Thymus (tissue), 14 donors: ENCODE measurements at places on chromosomes 7 and 10.

GRCh38 chr10:17216901-17217395, 11.1 kb upstream of the VIM start:
- DNase-seq = no peak

DNA sequence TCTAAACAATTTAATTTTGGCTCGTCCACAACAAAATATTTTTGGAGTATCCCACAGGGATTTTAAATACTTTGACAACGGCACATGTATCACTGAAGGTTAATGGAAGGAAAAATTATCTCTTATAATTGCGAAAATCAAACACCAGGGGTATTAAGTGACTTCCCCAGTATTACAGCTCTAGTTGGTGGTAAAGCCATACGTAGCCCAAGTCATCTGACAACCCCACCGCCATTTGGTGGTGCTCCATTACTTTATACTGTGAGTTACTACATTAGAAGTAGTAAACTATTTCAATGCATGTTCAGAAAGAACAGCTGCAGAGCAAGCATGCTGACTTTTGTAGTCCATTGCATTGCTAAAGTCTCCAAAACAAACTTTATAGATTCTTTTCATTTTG, 179.7 kb downstream of the HGF start:
- DNase-seq = no peak

DNA sequence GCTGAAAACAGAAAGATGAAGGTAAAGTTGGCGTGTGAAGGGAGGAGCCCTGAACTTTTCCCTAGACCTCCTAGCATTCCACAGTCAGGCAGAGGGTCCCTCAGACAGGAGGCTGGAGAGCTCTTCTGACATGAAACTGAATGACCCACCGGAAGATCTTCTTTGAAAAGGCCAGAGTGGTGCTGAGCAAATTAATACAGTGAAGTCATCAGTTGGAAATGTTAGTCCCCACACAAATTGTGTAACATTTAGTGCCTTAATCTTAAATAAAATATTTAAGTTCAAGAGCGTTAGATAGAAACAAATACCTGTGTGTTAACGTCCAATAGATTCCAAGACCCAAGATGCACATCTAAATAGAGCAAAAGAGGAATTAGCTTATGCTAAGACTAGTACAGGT, 49.0 kb upstream of the WNT16 start:
- DNase-seq = no peak

- DNase-seq = no peak
These were observed 52.1 kb downstream of the FOXL3 start for GRCh38 chr7:341841-342638.

DNA sequence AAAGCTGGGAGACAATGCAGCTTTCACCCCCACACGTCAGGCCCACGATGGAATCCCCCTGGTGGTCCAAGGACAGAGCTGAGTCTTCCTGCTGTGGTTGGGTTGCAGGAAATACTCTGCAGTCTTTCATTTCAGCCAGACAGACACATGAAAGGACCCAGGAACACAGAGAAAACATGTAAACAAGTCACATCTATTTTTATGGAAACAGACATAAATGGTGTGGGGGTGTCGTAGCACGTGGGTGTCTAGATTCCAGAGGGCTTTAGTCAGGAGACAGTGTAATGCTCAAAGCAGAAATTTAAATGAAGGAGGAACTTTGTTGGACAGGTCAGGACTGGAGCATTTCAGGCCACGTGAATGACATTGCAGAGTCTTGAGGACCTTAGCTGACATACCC, 444.6 kb downstream of the SUGCT start:
- DNase-seq = no peak

DNA sequence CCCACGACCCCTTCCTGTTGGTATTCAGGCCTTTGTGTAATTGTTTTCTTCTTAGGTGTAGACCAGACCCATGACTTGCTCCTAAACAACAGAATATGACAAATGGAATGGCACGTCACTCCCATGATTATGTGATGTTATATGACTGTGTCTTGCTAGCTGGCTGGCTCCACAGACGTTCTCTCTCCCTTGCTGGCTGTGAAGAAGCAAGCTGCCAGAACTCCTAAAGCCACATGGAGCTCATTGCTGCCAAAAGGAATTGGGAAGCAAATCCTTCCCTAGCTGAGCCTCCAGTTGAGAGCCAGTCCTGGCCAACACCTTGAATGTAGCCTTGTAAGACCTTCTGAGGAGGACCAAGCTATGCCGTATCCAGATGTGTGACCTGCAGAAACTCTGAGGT, 74.2 kb downstream of the RAB18 start:
- no peak for DNase-seq

DNA sequence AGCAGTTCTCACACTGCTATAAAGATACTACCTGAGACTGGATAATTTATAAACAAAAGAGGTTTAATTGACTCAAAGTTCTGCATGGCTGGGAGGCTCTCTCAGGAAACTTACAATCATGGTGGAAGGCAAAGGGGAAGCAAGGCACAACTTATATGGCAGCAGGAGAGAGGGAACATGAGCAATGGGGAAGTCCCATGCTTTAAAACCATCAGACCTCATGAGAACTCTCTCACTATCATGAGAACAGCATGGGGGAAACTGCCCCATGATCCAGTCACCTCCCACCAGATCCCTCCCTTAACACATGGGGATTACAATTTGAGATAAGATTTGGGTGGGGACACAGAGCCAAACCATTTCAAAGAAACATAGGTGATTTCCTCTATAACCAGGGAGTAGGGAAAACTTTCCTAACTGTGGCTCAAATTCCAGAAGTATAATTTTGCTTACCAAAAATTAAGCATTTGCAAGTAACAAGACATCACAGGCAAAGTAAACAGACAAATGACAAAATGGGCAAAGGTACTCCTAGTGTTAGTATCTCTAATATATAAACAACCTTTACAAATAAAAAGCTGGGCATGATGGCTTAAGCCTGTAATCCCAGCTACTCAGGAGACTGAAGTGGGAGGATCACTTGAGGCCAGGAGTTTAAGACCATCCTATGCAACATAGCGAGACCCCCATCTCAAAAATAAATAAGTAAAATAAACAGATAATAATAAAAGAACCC, 88.0 kb downstream of the KBTBD2 start:
- no peak for DNase-seq

DNA sequence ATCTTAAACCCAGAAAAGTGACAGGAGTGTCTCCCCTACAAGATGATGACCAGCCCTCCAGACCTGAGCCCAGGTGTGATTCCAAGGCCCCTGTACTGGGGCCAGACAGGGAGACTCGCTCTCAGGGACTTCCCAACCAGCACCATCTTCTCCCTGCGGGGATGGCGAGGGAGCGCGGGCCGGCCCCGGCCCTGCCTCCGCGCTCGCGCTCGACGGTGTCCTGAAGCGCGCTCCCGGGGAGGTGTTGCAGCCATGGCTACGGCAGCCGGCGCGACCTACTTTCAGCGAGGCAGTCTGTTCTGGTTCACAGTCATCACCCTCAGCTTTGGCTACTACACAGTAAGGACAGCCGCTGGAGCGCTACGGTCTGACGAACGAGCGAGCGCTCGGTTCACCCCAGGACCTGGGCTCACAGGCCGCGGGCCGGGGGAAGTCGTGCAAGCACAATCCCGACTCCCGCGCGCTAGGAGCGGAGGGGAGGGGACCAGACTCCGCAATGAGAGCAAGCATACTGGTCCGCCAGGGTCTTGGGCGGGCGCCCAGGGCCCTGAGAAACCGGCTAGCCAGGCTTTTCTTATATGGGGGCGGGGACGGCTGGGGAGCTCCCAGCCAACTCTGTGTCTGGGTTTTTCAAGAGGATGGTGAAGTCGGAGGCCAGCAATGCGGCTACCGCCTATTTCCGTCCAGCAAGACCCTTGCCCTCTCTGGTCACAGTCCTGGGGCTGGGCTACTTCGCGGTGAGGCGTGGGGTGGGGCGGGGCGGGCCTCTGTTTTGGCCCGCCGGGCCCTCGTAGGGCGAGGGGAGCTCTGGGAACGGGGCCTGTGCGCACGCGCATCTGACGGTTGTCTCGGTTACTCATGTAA, at the start of gene TMEM254:
TMEM254 (plus strand) TSS at position 218 of the 864 bp plus-strand sequence; CDS start at position 253, 35 bp downstream.
- DNase-seq = peak; percentile 90

DNA sequence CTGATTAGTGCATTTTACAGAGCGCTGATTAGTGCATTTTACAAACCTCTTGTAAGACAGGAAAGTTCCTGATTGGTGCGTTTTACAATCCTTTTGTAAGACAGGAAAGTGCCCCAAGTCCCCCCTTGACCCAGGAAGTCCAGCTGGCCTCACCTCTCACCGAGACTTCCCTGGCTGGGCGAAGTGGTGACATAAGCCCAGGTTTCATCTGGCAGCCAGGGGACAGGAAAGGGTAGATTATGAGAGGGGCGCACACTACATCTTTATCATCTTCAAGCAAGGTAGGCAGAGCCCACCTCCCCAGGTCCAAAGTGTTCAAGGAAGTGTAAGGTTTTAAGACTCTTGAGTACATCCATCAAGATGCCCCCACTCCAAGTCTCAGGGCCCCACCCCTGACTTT, 5.5 kb upstream of the GDF10 start:
- no peak for DNase-seq

DNA sequence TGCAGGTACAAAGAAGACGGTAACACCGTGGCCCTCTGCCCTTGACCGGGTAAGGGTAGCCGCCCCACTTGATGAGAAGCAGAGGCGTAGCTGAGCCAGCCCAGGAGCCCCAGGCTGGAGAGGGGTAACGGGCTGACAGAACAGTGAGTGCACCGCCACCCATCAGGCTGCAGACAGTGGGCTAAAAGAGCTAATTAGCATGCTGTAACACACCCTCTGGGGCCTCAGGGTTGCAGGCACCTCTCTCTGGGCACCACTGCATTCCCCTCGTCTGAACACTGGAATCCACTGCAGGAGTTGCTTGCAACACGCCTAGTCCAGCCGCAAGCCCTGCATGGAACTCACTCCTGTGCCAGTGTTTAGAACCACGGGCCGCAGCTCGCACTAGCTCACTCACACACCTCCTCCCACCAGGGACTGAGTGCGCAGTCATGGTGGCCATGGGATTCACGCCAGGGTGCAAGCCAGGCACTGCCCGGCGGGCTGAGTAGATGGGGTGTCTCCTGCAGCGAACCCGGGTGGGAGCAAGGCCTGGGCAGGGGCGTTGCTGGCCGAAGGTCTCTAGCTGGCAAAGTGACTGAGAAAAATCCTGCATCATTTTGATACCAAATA, 36.1 kb downstream of the AGMO start:
- DNase-seq = no peak

GRCh38 chr7:36755484-36755883, 31.2 kb upstream of the AOAH start:
- DNase-seq = no peak

DNA sequence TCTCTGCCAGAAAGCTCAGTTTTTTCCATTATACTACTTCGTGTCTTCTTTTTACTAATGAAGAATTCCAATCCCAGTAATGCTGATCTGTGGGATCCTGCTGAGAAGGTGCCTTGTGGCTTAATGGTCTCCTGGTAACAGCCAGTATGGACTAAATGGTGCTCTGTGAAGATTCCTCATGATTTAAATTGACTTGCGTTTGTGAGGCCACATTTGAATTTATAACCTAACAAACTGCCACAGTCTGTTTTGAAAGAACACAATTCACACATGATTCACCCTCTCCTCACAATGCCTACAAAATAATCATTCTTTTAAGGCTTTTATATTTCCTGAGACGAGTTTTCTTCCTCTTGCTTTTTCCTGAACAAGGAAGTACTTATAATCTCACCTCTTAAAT, 140.0 kb downstream of the MBL2 start:
- DNase-seq = no peak

DNA sequence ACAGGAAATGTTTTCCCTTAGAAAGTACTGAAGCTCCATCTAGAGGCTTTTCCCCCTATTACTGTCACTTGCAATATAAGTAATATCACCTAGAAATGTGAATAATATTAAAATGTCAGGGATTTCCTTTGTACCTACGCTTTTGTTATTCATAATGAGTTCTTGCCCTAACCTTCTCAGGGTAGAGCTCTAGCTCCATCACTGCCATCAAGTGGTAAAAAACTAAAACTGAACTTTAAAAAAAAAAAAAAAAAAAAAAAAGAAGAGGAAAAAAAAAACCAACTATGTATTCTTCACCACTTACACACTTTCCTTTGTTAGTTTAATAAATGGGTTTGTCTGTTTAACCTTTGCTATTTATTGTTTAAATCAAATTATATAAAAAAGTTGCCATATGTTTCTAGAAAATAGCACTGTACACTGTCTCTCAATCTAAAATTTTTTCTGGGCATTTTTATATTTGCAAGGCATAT, 49.9 kb downstream of the DNAJC1 start:
- DNase-seq = peak; percentile 13

- peak; percentile 8 for DNase-seq
These were observed 2.5 kb upstream of the MACC1 start for GRCh38 chr7:20219446-20220292.

GRCh38 chr10:10977978-10978377, 39.7 kb upstream of the CELF2 start:
- no peak for DNase-seq

GRCh38 chr10:109933984-109934565, 10.8 kb upstream of the XPNPEP1 start:
- DNase-seq = peak; percentile 86

- no peak for DNase-seq
These were observed 49.3 kb upstream of the KCNIP2 start for GRCh38 chr10:101892782-101893391.

DNA sequence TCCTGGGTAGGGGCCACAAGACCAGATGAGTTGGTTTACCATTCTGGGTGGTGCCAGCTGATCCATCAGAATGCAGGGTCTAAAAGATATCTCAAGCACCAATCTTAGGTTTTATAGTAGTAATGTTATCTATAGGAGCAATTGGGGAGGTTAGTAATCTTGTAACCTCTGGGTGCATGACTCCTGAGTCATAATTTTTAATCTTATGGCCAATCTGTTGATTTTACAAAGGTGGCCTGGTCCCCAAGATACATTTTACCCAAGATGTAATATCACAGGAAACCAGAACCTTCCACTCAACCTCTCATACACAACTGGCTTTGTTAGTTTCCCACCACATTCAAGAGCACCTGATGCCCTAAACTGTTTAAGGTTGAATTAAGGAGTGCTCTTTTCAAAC, 79.5 kb downstream of the C1GALT1 start:
- DNase-seq = no peak

GRCh38 chr7:157499121-157499834, 162.5 kb downstream of the DNAJB6 start:
- no peak for DNase-seq

GRCh38 chr10:126029999-126030398, 133.6 kb downstream of the FANK1 start:
- DNase-seq = no peak

GRCh38 chr10:76298329-76298728, 866.9 kb downstream of the LRMDA start:
- DNase-seq = no peak

- DNase-seq = peak; percentile 35
These were observed 73.6 kb downstream of the AHCYL2 start for GRCh38 chr7:129298268-129298893.
